WERI-Rb-1 (cell line): ENCODE measurements at places on chromosomes 11 and 22.

GRCh38 chr22:30276039-30276438 lies 9.4 kb upstream of the OSM start:
- DNase-seq, result no peak

DNA sequence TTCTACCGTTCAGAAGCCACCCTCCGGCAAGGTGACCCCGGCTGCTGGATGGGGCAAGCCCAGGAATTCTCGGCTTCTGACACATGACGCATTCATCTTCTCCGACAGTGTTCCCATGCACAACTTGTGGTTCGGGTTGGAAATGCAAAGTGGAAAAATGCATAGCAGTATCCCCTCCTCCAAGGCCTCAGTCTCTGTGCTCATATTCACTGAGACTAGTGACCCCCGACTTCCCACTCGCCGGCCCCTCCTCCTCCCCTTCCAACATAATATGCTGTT lies 70.0 kb upstream of the NTM start:
- DNase-seq, result no peak

DNA sequence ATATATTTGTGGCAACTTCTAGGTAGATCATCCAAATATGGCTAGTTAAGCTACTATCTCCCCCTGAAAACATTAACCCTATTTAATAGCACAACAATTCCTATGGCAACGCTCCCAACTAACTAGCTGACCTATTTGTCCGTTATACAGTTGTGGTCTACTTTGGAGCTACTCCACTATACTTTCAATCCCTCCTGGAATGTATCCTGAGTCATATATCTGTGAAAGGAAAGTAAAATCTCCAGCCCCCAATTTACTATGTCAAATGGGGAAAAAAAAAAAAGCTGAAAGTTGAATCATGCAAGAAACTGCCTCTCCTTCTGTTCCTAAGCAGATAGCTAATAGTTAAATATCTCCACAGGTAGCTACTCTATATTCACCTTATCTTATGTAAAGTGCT lies 128.5 kb downstream of the CD44 start:
- no peak for DNase-seq

GRCh38 chr11:106888386-106888785 lies 129.9 kb downstream of the GUCY1A2 start:
- no peak for DNase-seq

DNA sequence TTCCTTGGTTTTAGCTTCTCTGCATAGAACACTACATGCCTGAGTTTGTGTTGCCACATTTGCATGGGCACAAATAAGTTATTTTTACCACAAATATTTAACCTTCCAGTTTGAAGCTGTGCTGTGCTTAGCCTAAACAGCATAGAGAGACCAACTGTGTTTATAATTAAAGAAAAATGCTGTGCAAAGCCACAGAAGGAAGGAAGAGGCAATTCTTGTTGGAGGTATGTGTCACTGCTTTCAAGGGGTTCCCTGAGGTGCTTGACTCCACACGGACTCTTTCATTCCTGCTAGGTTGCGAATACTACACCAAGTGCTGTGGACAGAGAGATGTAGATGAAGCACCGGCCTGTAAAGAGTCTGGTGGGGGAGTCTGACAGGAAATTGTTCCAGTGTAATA lies 47.6 kb upstream of the OLFML1 start:
- no peak for DNase-seq

- no peak for DNase-seq
Observed at GRCh38 chr11:57793351-57794115, 31.9 kb downstream of the CTNND1 start.
